Vagina (tissue), 2 donors: ENCODE measurements at places on chromosomes 2 and 18. TPM values are rescaled to one million over a fixed set of nuclear protein-coding genes. Genes with fewer than 3 reads are reported as not detected.

DNA sequence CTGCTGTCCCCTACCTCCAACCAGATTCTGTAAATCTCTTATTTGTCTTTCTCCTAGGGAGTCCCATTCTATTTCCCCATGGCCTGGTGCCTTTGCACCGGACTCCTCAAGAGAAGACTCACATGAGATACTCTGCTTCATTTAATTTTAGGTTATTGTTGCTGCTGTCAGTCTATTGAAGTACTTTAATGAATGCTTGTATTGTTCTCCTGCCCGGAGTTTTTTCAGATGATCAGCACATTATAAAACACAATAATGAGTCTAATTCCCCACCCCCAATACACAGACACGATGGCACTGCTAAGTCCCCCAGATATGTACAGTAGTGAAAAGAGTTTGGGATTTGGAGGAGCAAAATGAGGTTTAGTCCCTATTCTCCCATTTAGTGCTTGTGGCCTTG, 58.9 kb downstream of the HAUS1 start:
- no peak for DNase-seq

DNA sequence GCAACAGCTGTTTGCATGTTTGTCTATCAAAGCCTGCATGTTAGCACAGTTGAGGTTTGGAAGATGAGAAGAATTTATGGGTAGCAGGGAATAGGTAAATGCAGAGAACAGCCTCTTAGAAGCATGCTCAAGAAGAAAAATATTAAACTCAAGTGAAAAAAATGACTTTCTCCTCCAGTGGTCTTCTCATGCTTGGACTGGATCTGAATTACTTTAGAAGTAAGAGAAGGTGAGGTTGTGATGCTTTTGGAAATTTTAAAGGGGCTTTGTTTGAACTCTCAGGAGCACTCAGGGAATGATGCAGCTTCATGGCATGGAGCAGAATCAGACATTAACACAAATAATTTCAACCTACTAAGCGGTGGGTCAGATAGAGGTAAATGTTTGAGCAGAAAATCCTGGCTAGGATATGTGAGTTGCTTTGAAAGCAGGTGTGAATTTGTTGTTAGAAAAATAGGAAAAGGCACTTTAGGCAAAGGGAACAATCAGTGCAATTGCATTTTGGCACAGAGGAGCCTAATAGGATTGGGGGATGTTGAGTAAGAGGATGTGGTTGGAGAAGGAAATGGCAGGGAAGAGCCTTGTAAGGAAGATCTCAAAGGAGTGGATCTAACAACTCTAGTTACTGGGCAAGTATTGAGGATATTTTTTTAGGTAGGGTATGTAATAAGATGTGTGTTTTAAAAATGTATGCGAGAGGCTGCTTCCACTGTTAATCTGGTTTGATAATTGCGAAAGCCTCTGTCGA, 76.3 kb downstream of the DDX1 start:
- no peak for DNase-seq

DNA sequence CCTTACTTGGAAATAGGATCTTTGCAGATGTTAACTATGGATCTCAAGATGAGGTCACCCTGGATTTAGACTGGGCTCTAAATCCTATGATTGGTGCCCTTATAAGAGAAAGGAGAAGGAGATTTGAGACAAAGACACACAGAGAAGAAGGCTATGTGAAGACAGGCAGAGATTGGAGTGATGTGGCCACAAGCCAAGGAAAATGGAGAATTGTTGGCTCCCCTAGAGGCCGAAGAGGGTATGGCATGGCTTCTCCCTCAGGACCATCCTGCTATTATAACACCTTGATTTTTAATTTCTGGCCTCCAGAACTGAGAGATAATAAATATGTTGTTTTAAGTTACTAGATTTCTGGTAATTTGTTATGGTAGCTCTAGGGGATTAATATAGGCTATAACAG, 7.6 kb downstream of the CYBRD1 start:
- no peak for DNase-seq

GRCh38 chr2:139155991-139156390, 375.8 kb upstream of the NXPH2 start:
- DNase-seq, result no peak

- DNase-seq, result no peak
These were observed 96.3 kb upstream of the B3GNT2 start for GRCh38 chr2:62099523-62100175.

- no peak for DNase-seq
These were observed 18.5 kb upstream of the NMS start for GRCh38 chr2:100451734-100452133.

DNA sequence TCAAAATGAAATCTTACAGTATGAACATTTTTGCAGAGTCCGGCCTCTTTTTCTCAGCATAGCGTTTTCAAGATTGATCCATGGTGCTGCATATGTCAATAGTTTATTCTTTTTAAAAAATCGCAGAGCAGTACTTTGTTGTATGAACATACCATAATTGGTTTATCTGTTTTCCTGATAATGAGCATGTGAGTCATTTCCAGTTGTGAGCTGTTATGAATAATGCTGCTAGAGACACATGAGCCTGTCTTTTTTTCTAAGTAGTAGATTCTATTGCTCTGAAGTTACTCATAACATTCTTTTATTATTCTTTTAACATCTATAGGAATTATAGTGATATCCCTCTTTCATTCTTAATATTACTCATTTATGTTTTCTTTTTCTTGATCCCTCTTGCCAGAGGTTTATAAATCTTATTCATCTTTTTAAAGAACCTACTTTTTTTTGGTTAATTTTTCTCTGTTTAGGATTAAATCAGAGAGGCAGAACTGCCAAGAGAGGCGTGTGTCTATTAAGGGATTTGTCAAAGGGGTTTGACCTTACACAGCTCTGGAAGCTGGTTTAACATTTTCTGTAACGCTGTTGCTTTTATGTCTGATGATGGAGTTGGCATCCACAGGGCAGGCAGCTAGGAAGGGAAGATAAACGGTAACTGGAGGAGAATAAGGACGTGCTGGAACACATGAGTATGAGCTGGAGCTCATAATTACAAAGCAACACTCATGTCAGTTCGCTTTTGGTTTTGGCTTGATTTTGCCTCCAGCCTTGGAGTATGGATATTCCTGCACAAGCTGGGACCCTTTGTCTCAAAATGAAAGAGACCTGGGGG, 47.4 kb downstream of the MGAT5 start:
- DNase-seq, result no peak

DNA sequence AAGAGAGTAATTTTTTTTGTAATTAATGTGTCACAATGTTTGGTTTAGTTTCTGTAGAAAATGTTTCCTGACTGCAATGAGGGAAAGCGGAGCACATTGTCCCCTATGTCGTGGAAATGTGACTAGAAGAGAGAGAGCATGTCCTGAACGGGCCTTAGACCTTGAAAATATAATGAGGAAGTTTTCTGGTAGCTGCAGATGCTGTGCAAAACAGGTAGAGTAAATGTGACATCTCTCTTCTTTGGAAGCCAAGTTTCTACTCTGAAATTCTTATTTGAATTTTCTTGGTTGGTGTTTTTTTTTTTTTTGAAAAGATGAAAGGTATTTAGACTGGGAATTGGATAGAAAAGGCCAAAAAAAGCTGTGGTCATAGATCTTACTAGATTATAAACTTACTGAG, 20.0 kb downstream of the RNF138 start:
- no peak for DNase-seq

- no peak for DNase-seq
These were observed 36.0 kb downstream of the MRPL33 start for GRCh38 chr2:27807476-27807875.

DNA sequence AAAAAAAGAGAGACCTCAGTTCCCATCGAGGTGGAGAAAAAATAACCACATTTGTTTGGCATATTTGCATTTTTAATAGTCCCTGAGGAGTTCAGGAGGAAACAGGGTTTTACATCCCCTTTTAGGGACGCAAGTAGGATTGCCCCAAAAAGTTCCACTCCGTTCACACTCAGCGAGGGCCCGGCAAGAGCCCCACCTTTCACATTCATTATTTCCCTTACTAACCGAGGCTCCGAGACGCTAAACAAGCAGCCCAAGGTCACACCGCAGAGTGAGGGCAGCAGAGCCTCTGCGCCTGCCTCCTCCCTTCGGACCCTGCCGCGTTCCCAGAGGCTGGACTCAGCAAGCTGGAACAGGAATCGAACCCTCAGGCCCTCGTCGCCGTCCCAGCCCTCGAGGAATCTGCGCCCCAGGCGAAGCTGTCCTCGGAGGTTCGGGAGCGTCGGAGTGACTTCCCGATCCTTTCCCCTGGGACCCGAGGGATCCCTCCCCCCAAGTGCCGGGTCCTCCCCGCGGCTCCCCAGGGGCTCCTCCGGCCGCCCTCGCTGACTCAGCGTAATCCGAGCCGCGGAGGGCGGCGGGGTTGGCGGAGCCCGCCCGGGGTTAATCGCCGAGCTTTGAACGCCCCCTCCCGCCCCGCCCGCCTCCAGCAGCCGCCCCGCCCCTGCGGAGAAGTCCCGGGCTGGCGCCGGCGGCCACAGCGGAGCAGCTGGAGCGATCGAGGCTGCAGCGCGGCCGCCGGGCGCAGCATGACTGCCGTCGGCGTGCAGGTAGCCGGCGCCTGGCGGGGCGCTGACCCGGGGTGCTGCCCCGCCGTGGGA, at the start of gene TMEM37:
Gene TMEM37, plus strand, starts transcription at position 700 of the 821 bp plus-strand sequence. Its CDS starts 50 bp downstream, at position 750.
- no peak for DNase-seq

- DNase-seq, result no peak
These were observed 496.8 kb upstream of the RAB6C start for GRCh38 chr2:129482626-129483025.

GRCh38 chr2:72150861-72151356, 3.2 kb upstream of the CYP26B1 start:
- DNase-seq, result peak; percentile 40

GRCh38 chr2:230840301-230840700, 24.4 kb upstream of the ITM2C start:
- no peak for DNase-seq

DNA sequence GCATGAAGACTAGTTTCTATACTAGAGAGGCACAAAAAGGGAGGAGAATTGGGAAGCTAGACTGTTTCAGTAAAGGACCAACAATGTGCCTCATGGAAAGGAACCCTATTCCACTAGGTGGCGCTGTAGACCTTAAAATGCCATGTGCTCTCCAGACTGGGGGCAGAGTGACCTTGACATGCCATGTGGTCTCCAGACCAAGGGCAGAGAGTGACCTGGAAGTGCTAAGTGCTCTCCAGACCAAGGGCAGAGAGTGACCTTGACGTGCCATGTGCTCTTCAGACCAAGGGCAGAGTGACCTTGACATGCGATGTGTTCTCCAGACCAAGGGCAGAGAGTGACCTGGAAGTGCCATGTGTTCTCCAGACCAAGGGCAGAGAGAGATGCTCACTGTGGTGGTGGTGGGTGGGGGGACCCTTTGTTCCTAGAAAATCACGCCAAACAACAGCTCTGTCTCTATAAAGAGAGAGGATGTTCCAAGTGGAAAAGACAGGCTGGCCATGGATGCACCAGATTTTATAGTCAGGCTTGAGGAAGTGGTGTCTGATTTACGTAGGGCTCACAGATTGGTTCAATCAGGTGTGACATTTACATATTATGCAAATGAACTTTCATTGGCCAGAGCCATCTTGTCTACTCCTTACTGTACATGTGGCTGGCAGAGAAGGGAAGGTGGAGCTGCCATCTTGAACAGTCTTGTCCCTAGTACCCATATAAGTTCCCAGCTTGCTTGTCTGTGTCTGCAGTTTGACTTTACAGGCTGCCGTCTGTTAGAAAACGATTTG, 344.0 kb upstream of the DDX18 start:
- DNase-seq, result no peak

Gene MYO7B
- total RNA-seq, result not detected

Gene TAF4B
- total RNA-seq, result 16.0 TPM

Gene ASB18
- total RNA-seq, result not detected

Gene SAG
- total RNA-seq, result not detected

Gene REG1B
- total RNA-seq, result not detected

Gene RPL31
- 1,122 TPM for total RNA-seq

Gene DLX2
- not detected for total RNA-seq

Gene OXER1
- 1.2 TPM for total RNA-seq
